ENCODE measurements at places on chromosomes 16 and 17.

GRCh38 chr16:26454102-26454501, 612.6 kb upstream of the C16orf82 start:
- no peak for DNase-seq

GRCh38 chr17:39036009-39036408, 68.8 kb upstream of the FBXO47 start:
- DNase-seq = no peak

GRCh38 chr16:29927070-29927905, 1.3 kb upstream of the KCTD13 start:
- no peak for DNase-seq

GRCh38 chr16:20611975-20612481, 35.9 kb upstream of the ACSM2B start:
- peak; percentile 87 for DNase-seq

GRCh38 chr17:3723188-3723555, 531 bp upstream of the HASPIN start:
- DNase-seq = no peak

GRCh38 chr17:37317867-37318266, 57.9 kb upstream of the C17orf78 start:
- DNase-seq = no peak

DNA sequence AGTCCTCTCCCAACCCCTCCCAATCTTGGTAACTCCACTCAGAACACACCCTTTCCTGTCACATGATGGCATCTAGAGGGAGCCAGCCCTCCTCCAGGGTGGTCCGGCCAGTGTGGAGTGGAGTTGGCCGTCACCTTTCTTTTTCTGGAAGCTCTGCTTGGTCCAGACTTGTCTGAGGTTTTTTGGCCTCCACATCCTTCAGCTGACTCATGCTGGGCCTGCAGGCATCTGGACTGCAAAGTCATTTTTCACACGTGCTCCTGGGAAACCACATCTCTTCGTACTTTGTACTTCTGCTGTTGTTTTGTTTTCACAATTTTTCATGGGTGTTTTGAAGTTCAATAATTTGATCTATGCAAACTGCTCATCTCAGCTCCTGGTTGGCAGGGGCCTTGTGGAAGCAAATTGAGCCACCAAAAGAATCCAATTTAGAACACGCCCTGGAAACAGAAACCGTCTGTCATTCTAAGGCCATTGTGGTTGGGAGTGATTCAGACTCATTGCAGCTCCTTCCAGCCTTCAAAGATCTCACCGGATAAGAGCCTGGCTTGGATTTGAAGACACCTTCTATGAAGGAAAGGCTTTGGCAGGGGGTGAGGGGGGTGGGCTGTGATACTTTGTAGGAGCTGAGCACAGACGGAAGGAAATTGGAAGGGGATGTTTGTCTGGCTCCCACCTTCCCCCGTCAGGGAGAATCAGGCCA, 42.4 kb upstream of the NF1 start:
- DNase-seq = peak; percentile 59

DNA sequence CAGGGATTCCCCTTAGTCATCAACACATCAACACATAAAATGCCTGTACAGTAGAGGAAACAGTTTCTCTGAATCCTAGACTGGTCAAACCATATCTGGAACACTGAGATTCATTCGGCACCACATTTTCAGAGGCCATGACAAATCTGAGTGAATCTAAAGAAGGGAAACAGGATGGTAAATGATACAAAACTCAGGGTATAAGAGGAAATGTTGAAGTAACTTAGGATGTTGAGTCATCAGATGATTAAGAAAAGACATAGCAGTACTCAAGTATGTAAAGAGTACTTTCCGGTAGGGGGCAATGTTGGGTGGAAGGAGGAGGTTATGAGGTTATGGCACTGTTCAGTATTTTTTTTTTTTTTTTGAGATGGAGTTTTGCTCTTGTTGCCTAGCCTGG, 358.5 kb upstream of the PMFBP1 start:
- DNase-seq = no peak

- DNase-seq = peak; percentile 82
Observed at GRCh38 chr17:39225959-39226683, 376 bp upstream of the STAC2 start.

DNA sequence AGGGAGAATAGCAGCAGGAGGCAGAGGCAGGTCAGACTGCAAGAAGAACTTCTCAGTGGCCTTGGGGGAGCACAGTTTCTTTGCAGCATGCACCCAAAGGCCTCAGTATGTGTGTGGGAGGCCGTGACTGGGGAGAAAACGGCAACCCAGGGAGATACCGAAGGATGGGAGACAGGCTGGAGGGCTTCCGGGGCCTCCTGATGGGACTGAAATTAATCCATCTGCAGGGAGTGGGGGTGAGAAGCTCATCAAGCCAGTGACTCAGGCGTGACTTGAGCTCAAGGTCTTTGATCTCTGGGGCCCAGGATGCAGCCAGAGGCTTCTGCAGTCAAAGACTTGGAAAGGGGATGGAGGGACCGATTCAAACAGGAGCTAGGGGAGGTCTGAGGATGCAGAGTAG, 5.1 kb upstream of the C17orf113 start:
- no peak for DNase-seq

GRCh38 chr16:19700319-19700781, 17.7 kb downstream of the KNOP1 start:
- DNase-seq = no peak

DNA sequence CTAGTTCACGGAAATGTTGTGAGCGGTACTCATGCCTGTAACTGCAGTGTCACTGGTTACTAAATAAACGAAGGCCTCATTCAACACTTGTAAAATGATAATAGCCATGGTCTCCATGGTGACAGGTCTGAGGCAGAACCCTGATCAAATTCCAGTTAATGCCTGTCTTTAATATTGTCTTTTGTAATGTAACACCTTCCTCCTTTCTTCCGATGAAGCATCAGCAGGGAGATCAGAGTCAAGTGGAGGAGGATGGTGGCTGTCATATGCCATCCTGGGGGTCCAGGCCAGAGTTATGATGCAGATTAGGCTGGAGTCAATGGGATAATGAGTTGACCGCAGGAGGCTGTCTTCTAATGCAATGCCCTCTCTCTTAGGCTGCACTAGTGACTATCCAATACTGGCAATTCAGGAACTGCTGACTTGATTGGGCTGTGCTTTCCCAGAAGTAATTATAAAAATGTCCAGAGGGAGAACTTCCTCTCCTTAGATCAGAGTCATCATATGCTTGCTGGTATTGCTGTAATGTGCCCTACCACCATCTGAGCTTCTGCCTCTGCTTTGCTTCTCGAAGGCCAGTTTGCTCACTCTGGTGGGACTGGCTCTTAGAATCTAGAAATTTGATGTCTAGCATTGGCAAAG, 419.1 kb downstream of the CA10 start:
- DNase-seq = no peak

DNA sequence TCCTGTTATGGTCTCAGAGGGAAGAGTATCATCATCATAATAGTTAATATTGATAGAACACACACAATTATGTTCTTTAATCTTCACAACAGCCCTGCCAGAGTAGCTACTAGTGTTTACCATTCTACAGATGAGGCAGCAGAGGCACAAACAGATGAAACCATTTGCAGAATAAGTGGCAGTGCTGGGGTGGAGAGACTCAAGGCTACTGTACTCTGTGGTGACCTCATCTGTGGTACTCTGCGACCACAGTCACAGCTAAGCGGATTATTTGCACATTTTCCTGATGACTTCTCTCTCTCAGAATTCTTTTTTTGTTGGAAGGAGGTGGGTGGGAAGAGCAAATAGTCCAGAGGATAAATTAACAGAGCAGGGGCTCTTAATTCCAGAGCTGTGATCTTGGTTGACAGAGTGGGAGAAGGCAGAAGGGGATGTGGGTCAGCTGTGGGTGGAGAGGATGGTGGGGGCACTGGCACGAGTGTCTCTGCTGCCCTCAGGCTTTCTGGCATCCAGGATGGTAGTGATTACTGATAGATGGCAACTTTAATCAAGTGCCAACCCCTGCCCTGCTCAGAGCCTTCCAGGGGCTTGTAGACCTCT, 41.8 kb downstream of the MRM1 start:
- no peak for DNase-seq

- DNase-seq = no peak
Observed at GRCh38 chr17:38748892-38749222, 721 bp upstream of the PCGF2 start.

GRCh38 chr16:26070302-26071100, 378.7 kb downstream of the HS3ST4 start:
- no peak for DNase-seq

- no peak for DNase-seq
Observed at GRCh38 chr16:52167328-52167727, 379.6 kb downstream of the TOX3 start.

GRCh38 chr16:82899731-82900450, 273.1 kb downstream of the CDH13 start:
- DNase-seq = no peak

DNA sequence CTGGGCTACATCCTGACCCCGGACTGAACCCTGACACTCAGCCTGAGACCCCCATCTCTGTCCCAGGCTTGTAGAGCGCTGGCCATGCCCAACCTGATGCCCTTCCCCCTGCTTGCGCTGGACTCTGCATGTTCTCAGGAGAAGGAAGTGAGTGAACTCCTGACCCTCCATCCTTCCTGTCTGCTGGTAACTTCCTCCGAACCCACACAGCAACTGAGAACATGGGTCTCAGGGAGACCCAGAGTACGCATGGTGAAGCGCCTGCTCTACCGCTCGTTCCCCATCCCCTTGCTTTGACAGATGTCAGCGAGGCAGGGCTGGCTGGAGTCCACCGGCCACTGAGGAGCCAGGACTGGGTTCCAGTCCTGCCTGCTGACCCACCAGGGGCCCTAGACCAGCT, 6.1 kb downstream of the CAMKK1 start:
- peak; percentile 48 for DNase-seq

- DNase-seq = peak; percentile 41
Observed at GRCh38 chr17:82553210-82553930, 33.8 kb downstream of the FOXK2 start.

GRCh38 chr16:89319886-89320781, 102.6 kb downstream of the ZNF778 start:
- DNase-seq = peak; percentile 64

GRCh38 chr16:64736857-64737256, 385.0 kb downstream of the CDH11 start:
- DNase-seq = no peak

DNA sequence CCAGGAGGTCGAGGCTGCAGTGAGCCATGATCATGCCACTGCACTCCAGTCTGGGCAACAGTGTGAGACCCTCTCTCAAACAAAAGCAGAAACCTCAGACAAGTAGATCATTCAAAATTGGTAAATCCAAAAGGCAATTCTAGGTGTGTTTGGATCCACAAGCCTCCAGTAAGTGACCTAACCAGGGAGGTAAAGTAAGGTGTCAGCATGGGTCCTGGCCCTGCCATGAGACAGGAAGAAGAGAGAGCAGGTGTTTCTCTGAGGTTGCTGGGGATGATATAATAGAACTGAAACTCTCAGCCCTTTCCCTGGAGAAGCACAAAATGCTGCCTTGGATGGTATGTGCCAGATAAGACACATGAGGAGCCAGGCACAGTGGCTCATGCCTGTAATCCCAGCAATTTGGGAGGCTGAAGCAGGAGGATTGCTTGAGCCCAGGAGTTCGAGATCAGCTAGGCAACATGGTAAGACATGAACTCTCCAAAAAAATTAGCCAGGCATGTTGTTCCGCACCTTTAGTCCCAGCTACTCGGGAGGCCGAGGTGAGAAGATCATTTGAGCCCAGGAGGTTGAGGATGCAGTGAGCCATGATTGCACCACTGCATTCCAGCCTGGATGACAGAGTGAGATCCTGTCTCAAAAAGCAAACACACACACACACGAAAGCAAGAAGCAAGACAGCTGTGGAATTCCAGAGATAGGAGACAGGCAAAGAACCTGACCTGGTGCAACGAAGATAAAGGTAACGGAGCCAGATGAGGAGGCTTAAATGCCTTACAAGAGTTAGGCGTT, 6.5 kb downstream of the TM4SF5 start:
- DNase-seq = no peak

DNA sequence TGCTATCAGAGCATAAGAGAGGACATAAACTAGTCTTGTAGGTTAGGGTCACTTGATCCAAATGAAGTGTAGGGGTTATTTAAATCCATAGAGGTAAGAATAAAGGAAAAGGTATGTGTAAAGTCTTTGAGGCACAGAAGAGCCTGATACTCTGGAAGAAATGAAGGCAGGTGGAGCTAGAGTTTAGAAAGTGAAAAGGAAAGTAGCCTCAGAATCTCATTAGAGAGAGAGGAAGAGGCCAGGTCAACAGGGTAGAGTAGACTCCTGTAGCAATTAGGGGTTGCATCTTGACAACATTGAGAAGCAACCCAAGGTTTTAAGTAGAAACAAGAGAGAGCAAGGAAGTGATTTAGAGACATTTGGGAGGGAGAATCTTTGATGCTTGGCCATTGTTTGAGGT, 235.2 kb upstream of the SOX9 start:
- no peak for DNase-seq

GRCh38 chr16:78775161-78775561, 675.7 kb downstream of the WWOX start:
- no peak for DNase-seq

DNA sequence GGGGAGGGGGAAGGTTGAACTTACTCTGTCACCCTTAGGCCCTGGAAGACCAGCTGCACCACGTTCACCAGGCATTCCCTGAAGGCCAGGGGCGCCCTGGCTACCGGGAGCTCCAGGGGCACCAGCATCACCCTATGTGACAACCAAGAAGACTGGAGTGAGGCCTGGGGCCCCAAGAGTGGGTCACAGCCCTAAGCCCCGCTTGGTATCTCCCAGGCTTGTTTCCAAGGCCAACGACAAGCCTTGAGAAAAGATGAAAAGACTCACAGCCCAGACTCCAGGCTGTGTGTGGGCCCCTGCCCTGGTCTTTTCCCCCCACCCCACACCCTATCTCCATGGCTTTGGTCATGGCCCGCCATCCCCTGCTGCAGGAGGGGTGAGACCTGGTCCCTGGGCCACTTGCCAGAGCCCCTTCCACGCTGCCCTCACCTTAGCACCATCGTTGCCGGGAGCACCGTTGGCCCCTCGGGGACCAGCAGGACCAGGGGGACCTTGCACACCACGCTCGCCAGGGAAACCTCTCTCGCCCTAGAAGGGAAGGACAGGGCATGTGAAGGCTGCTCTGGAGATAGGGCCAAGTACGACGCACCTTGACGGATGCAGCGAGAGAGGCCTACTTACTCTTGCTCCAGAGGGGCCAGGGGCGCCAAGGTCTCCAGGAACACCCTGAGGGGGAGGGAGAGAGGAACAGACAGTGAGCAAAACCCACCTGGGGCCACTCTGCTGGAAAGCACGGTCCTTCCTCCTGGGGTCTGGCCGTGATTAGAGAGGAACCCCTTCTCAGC, 9.9 kb downstream of the COL1A1 start:
- no peak for DNase-seq

DNA sequence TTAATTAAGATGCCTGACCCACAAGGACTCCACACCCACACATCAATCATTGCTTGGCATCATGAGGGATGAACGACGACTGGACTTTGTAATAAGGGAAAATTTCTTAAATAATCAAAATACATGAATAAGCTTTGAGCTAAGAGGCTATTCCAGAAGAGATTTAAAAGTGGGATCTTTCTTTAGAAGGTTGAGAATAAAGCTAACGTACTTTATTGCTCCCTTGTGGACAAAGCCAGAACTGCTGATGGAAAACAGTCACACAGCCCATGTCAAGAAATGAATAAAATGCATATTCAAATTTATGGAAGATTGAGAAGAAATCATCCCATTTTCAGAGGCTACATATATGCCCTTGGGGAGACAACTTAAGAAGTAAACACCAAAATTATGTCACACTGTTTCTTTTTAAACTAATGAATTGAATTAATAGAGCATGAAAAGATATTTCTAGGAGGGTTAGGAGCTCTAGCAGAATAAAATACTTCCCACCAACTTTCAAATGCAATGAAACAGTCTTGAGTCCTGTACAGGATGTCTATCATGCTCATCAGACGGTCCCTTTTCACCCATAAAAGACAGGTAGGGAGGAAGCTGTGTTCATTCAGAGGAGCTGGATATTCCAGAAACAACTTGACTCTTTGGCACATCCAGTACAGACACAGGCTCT, 60.2 kb upstream of the PHOSPHO1 start:
- DNase-seq = no peak
